GM18507 (cell line): ENCODE measurements at places on chromosomes 1 and 21.

DNA sequence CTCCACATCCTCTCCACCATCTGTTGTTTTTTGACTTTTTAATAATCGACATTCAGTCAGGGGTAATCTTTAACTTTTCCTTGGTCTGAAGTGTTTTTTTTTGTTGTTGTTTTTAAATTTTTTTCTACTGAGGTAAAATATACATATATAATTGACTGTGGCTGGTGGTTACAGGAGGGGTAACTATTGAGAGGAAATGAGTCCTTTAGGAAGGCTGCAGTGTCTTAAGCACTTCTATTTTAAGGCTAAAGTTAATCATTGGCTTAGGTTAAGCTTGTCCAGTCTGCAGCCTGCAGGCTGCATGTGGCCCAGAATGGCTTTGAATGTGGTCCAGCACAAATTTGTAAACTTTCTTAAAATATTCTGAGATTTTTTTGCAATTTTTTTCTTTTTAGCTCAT lies 172.5 kb downstream of the CTH start:
- no peak for DNase-seq

DNA sequence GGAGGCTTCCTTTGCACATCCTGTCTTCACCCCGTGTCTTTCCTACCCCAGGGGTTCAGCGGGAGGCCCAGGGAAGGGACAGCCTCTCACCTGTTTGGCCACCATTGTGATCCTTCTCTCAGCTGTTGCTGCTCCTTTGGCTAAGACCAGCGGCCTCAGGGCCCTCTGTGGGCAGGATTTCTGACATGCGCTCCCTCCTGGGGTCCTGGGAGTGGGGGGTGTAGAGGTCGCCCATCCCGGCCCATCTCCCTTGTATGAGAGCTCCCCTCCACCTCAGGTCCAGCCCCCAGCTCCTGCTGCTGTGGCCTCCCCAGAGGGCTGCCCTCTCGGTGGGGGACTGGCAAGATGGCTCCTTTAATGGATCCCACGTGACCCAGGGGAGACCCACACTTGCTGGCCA lies 120.5 kb downstream of the PRDM2 start:
- DNase-seq: no peak

DNA sequence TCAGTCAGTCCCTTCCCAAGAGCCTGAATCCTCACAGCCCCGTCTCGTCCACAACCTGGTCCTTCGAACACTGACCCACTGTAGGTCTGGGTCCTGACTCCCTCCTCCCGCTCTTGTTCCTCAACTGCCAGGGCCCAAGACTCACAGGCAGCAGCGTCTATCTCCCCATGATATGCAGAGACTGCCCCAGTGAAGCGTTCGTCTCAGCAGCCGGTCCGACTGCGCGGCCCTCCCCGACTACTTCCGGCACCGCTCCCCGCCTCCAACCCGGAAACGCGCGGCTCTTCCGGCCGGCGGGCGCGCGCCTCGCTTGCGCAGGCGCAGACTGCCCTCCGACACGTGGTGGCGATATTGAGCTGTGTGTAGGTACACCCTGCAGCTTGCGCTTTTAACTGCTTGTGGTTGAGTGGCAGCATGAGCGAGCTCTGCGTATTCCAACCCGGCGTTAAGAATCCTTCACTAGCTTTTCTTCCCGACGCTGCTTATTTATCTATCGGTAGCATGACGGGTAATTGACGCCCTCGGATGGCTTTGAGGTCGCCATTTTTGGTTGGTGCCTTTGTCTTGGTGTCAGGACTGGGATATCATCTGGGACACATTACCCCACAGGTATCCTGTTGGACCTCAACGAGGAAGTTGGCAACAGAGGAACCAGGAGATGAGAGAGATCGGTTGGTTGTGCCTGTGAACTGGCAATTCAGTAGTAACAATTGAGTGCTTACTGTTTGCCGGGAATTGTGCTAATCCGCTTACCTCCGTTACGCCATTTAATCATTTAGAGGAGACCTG lies at the start of gene TAF12:
Gene TAF12, minus strand, starts transcription at position 221 of the 789 bp plus-strand sequence. CDS start 20,986 bp downstream, outside the sequence.
- peak; percentile 78 for DNase-seq

DNA sequence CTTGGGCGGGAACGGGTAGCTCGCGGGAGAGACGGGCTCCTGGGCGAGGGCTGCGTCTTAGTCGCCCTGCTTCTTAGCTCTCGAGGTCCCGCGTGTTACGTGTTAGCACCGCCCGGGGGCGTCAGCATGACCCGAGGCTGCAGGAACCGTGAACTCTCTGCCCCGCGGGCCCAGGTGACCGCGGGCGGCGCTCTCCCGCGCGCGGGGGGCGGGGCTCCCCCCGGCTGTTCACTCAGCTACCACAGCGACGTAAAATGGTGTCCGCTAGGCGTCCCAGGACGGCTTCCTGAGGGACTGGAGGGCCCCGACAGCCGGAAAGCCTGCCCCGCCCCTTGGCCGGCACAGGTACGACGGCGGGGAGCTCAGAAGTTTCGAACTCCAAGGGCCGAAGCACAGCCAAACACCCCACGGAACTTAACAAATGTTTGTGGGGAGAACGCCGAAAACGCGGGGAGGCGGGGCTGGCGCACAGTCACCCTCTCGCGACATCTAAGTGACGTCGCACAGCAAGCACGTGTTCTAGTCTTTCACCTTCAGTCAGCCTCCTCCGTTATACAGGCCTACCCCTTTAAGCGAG lies 780 bp upstream of the RBM15 start:
- peak; percentile 82 for DNase-seq

DNA sequence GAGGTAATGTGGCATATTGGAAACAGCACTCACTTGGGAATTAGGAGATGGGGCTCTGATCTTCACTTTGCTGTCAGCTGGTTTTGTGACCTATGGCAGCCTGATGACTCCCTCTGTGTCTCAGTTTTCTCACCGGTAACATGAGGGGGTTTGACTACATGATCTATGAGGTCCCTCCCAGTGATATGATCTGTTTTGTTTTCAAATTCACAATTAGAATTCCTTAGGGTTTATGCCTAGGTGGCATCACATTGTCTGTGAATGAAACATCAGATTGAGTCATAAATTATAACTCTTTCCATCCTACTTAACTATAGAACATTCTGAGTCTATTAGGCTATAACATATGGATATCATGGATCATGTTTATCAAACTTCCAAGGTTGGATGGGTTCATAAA lies 386.6 kb downstream of the PTBP2 start:
- DNase-seq: no peak

GRCh38 chr1:8641377-8641997 lies 176.0 kb downstream of the RERE start:
- no peak for DNase-seq

DNA sequence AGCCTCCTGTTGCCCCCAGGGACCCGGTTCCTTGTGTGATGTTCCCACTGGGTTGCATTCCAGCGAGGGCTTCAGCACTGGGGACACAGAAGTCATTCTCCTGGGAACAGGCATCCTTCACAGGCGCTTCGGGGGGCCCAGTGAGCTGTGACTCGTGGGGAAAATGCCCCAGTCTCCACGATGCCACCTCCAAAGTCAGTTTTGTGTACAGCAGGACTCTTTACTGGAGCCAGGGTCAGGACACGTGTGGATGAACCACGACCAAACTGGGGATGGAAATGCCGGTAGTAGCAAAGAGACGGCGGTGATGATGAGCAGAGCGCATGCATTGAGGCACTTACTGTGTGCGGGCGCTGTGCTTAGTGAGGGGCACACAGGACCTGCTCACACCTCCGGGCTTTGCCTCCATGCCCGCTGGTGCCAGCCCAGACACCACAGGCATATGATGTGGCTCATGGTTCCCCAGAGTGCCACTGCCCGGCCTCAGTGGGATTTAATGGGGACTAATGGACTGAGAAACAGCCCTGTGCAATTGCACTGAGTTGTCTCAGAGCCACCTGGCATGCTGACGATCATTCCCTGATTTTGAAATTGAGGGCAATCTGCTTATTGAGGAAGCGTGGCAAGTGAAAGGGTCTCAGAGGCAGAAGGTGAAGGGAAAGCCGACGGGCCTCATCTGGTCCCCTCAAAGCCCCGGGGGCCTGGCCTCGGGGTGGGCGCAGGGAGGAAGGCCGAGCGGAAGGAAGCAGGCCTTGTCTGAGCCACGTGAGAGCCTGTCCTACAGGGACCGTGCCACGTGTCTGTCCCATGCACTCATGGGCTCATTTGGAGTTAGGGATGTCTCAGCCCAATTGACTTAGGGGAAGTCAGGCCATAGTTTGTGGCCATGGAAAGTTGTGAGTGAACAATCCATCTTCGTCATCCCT lies 91.4 kb downstream of the PDE9A start:
- no peak for DNase-seq

DNA sequence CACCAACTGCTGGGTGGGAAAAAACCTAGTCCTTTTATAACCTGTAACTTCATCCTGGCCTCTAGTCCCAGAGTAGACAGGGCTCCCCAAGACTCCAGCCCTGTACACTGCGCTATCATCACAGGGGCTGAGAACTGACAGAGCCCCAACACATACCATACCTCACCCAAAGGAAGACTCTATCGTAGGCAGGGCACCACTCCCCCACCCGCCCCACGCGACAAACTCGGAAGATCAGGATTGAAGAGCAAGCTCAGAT lies 15.8 kb downstream of the INPP5B start:
- no peak for DNase-seq

DNA sequence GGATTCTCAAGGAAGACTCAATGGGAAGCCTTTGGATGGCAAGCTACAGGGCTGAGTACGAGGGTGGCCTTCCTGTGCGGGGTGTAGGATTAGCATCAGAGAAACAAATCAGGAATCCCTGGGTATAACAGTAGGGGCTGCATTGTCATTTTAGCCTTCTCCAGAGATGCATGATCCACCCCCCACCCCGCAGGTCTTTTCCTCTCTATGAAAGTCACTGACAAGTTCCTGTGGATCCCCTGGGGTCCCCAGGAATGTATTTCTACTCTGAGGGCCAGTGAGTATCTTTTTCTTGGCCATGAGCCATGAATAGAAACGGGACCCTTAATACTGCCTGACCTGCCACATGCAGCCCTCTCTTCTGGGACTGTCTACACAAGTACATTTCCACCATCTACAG lies 473.0 kb upstream of the VAMP3 start:
- no peak for DNase-seq

DNA sequence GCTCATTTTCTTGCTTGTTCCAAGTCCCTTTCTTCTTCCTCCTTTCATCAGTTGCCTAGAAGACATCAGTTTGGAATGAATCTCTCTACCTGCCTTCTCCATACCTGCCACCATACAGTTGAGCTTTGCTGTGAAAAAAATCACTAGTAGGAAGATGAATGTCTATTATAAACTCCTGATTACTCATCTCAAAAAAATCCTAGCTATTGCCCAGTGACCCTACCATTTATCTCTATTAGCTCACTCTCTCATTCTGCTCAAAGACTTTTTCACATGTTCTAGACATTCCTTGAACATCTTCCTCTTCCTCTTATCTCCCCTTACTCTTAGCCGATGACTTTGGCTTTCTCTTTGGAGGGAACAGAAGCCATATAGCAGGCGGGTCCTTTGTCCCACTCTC lies 49.7 kb upstream of the HMGB4 start:
- DNase-seq: no peak

GRCh38 chr21:16315223-16315622 lies 585.4 kb downstream of the USP25 start:
- DNase-seq: no peak

GRCh38 chr1:240190881-240191401 lies 99.3 kb downstream of the FMN2 start:
- DNase-seq: no peak

GRCh38 chr1:167616521-167616920 lies 13.5 kb upstream of the RCSD1 start:
- DNase-seq: no peak

GRCh38 chr1:96313216-96313615 lies 408.4 kb upstream of the PTBP2 start:
- DNase-seq: no peak

- no peak for DNase-seq
Observed at GRCh38 chr1:24721533-24721932, 23.7 kb upstream of the CLIC4 start.

- peak; percentile 43 for DNase-seq
Observed at GRCh38 chr1:2174348-2175054, 20.1 kb downstream of the FAAP20 start.

DNA sequence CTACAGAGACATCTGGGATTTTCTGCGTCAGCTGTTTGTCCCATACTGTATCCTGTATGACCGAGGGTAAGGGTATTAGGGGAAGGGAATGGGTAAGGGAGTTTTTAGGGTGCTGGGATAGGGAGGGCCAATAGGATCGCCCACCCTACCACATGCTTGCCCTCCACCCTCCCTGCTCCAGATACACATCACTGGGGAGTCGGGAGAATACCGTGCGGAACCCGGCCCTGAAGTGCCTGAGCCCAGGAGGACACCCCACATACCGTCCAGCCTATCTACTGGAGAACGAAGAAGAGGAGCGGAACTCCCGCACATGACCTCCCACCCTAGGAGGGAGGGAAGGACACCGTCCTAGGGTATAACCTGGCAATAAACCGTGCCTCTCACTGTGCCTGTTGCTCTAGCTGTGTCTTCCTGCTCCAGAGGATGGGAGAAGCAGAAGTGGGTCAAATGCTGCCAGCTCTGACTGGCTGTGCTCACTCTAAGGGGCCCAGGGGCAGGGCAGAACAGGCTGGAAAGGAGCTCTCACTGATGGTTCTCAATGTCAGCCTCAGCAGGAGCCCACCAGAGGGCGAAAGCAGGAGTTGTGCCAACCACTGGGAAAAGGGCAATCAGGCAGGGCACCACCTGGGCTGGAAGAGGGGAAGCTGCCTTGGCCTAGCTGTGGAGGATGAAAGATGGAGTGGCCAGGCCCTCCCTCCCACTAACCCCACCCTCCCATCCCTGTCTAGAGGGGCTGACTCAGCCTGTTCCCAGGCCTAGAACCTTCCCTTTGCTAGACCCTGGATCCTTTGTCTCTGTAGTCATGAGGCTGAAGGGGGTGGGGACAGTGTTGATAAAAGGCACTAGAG lies 440 bp upstream of the LENEP start:
- no peak for DNase-seq

DNA sequence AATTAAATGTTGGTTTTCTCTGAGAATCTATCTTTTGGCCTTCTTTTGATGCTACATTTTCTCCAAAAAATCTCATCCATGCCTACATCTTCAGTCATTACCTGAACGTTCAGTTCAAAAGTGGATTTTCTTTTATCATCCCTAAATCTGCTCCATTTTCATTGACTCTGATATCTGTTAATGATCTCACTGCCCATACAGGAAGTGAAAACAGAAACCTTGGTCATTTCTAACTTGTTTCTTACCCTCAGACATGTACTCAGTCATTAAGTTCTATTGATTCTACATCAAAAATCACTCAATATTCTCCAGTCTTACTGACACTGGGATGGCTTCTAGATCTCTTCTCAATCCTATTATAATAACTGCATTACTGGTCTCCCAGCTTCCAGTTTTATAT lies 22.7 kb downstream of the PRKACB start:
- no peak for DNase-seq

DNA sequence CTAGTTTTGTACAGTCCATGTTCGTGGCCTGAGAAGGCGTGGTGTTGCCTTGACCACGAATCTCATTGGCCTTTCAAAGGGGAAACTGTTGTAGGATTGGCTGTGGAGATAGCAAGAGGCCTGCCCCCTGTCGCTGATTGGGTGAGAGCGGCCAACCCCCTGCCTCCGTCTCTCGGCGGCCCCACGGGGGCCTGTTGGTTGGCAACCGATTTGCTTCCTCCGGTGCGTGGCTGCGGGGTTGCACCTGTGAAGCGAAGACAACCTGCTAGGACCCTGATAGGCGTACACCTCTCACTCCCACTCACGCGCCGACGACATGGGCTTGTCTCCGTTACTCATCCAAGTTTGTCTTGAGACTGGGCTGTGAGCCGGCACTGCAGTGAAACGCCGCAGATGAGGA lies at the start of gene UBE2U:
Gene UBE2U, plus strand, starts transcription at position 204 of the 400 bp plus-strand sequence. CDS start 428 bp downstream, outside the sequence.
- no peak for DNase-seq

GRCh38 chr1:177964336-177964735 lies 5.5 kb downstream of the SEC16B start:
- no peak for DNase-seq

GRCh38 chr1:36253161-36253862 lies 29.1 kb downstream of the THRAP3 start:
- DNase-seq: no peak

GRCh38 chr1:117615474-117615873 lies 9.6 kb downstream of the TENT5C start:
- no peak for DNase-seq
